ENCODE measurements at places on chromosomes 2 and 18.

GRCh38 chr2:139427164-139427563, 647.0 kb upstream of the NXPH2 start:
- no peak for DNase-seq

DNA sequence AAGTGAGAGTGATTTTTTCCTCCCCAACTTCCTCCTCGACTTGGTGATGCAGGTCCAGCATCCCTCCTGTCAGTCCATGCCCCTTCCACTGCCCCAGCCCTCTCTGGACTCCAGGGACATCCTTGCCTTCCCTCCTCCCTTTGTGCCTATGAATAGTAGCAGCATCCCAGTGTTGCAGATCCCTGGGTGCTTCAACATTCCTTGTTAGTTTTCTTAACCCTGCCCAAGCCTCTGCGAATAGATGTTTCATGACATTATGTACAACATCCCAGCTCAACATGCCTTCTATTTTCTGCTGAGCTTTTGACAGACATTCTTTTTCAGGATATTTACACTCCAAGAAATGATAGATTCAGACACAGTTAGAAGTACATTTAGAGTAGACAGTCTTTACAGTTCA, 35.3 kb upstream of the CCDC150 start:
- DNase-seq = no peak

- no peak for DNase-seq
Measured at GRCh38 chr2:41727711-41728110, 320.1 kb upstream of the PKDCC start.

DNA sequence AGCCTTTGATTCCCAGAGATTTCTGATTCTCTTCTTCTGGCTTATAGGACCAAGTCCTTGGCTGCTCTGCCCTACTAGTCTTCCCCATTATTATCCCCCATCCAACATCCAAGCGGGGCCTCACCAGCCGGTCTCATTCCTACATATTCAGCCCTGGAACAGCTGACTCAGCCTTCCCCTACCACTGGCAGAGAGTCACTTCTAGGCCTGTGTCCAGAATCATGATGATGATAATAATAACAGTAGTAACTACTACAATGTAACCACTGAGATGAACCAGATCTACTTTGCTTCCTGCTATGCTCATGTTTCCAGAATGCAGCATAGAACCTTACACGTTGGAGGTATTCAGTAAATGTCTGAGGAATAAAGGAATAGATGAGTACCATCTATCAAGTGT, 295.2 kb downstream of the SRBD1 start:
- no peak for DNase-seq

- DNase-seq = no peak
Measured at GRCh38 chr2:43429369-43429768, 166.5 kb downstream of the THADA start.

- DNase-seq = no peak
Measured at GRCh38 chr2:130836501-130837174, at the start of gene ARHGEF4. Gene ARHGEF4, plus strand, starts transcription at chr2:130836914. Its CDS starts 40 bp downstream, at chr2:130836954.

DNA sequence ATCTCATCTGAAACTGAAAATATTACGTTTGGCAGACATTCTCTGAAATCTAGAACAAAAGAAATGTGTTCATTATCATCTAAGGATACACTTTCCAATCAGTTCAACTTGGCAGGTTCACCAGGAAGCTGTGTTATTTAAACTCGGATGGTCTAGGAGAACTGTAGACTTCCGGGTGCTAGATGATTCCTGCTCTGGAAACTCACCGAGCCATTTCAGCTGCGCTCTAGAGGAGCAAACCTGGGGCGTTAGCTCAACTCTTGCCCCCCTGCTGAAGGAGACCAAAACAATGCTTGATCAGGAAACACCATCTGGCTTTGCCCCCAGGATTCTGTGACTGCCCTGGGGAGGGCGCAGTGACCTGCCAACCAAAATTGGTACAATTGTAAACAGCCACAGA, 22.9 kb downstream of the MLPH start:
- DNase-seq = no peak

- DNase-seq = no peak
Measured at GRCh38 chr2:75466708-75467311, 93.9 kb downstream of the EVA1A start.

GRCh38 chr18:24402209-24402785, 4.7 kb upstream of the OSBPL1A start:
- DNase-seq = no peak

Measured in activated naive CD4-positive, alpha-beta T cell (primary cell).